Naive B cell (primary cell): ENCODE measurements at places on chromosomes 3 and 15. TPM values are rescaled to one million over a fixed set of nuclear protein-coding genes. Genes with fewer than 3 reads are reported as not detected.

- H3K4me3 ChIP-seq: no peak overlapping the region
- H3K36me3 ChIP-seq: no peaks in the 10 kb centered on the region
- H3K27ac ChIP-seq: no peak overlapping the region
- H3K4me1 ChIP-seq: peaks cover 32% of the 10 kb centered on the region
- no peak for DNase-seq
These were observed 753 bp downstream of the FURIN start for GRCh38 chr15:90869140-90869541.

DNA sequence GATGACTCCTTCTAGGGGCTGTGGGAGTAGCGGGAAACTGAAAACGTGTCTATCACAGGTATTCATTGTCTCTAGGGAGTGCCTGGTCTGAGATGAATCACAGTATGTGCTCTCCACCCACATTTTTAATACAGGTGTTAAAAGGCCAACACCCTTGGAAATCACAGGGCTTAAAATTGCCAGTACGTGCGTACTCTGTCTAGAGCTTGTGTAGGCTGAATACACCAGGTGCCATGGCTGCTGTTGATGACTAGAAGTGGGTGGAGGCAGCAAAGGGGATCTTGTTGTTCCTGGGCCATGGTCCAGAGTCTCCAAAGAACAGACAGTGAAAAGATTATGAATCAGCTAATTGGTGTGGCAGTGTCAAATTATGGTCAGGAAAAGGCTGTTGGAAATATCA is 35.1 kb upstream of the P3H2 start:
- no peak overlapping the region for H3K4me3 ChIP-seq
- no peak overlapping the region for H3K27ac ChIP-seq
- H3K27me3 ChIP-seq: peaks cover 6% of the 10 kb centered on the region

GRCh38 chr3:160183345-160184076 is 41.7 kb upstream of the C3orf80 start:
- DNase-seq: no peak
- H3K27ac ChIP-seq: no peak overlapping the region
- no peaks in the 10 kb centered on the region for H3K4me1 ChIP-seq

CILP gene
- polyA plus RNA-seq: not detected

DNA sequence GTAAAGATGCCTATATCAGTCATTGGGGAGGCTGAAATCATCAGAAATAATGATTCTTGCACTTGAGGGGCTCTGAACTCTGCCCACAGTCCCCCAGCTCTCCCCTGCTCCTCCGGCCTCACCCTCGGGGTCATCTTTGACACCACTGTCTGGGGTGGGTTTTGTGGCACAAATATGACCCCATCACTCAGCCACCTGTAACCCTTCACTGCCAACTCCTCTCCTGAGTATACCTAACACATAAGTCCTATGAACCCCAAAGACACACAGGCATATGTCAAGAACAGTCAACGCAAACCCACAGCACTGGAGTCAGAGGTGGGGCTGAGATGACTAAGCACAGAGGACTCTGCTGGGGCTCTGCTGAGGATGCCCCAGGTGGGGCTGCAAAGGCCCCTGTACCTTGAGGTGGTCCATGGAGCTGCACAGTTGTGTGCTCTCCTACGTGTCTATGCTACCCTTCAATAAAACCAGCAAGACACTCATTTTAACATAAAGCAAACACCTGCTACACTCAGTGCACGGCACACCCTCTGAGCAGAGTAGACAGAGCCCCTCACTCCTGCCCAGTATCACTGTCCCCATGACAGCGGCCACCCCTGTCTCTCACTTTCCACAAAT is 29.9 kb downstream of the SLC41A3 start:
- no peaks in the 10 kb centered on the region for H3K27me3 ChIP-seq
- peaks cover 12% of the 10 kb centered on the region for H3K36me3 ChIP-seq
- H3K4me3 ChIP-seq: peak overlapping the region; percentile 7
- DNase-seq: no peak
- peaks cover 33% of the 10 kb centered on the region for H3K4me1 ChIP-seq
- no peak overlapping the region for H3K27ac ChIP-seq
